ENCODE measurements at places on chromosomes 5 and 9.
A peak's percentile ranks its signal among the peaks of the same experiment; 100 is the strongest.

DNA sequence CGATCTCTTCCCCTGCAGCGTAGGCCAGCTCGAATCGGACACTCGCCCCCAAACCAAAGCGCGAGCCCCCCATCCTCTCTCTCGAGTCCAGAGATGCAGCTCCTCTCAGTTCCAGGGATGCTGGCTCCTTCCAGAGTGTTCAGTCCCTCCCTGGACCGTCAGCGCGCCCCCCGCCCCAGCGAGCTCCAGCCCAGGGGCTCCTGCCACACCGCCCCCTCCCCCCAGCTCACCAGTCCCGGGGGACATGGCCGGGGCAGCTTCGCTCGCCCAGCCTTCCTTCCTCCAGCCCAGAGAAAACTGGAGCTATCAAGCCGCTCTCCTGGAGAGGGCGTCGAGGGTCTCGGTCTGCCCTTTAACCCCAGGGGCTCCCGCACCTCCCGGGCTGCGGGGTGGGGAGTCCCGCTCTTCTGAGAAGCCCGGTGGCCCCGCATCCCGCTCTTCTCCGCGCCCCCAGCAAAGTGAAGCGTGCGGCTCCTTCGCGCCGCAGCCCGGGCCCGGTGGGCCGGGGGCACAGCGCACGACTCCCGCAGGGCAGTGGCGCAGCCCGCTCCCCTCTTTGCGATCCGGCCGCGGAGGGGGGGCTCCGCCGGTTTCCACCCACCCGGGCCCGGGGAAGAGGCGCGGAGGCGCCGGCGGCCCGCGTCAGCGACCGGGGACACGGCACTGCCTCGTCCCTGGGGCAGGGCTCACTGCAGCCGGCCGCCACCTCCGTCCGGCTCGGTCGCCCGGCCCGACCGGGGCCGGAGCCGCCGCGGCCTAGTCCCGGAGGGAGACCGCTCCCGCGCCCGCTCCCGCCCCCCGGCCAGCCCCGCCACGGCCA is 587 bp downstream of the MIER3 start:
- peaks cover 17% of the 10 kb centered on the region for H3K36me3 ChIP-seq
- H3K4me3 ChIP-seq, result peak overlapping the region; percentile 88
- DNase-seq, result peak; percentile 15
- peak overlapping the region; percentile 88 for H3K27ac ChIP-seq
- peaks cover 20% of the 10 kb centered on the region for H3K4me1 ChIP-seq

DNA sequence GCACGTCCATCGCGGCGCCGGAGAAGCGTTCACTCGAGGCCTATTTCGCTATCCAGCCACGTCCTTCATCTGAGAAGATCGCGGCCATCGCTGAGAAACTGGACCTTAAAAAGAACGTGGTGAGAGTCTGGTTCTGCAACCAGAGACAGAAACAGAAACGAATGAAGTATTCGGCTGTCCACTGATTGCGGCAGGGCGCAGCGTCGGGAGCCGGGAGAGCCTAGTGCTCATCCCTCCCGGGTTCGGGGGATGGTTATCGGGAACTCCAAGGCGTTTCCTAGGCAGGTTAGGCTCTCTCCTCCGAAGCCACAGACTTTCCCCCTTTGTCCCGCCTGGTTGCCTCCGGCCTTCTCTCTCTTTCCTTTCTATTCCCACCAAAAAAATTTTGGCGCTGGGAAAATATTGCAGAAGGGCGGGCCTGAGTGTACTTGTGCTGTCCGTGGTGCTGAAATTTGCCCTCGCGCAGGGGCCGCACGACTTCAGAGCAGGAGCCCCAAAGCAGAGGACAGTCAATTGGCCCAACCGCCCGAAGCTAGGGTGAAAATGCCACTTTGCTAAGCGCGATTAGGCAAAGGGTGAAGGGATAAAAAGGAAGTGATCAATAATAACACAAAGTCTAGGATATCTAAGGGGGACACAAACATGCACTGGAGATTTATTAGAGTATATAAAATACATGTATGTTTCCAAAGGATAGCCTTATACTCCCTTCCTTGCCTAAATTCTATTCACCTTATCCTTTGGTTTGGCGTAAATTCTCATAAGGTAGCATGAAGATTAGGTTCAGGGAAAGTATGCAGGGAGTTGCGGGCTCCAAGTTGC is 1.8 kb downstream of the POU4F3 start:
- H3K4me3 ChIP-seq, result no peak overlapping the region
- peaks cover 95% of the 10 kb centered on the region for H3K27me3 ChIP-seq
- DNase-seq, result peak; percentile 53

DNA sequence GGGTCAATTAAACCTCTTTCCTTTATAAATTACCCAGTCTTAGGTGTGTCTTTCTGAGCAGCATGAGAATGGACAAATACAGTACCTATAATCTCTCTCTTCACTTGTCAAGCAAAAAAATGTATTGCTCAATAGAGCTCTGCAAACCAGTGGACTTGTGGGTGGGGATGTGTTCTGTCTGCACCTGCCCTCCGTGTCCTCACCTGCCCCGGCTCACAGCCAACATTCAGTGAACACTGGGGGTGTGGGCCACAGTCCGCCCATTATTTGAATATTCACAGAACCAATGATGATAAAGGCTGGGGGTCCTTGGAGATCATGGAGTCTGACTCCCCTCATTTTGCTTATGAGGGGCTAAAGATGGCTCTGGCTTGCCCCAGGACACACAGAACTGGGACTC is 36.9 kb upstream of the MED27 start:
- no peak overlapping the region for H3K27ac ChIP-seq
- no peaks in the 10 kb centered on the region for H3K4me1 ChIP-seq
- peaks cover 14% of the 10 kb centered on the region for H3K27me3 ChIP-seq
- no peaks in the 10 kb centered on the region for H3K36me3 ChIP-seq
- no peak for DNase-seq

DNA sequence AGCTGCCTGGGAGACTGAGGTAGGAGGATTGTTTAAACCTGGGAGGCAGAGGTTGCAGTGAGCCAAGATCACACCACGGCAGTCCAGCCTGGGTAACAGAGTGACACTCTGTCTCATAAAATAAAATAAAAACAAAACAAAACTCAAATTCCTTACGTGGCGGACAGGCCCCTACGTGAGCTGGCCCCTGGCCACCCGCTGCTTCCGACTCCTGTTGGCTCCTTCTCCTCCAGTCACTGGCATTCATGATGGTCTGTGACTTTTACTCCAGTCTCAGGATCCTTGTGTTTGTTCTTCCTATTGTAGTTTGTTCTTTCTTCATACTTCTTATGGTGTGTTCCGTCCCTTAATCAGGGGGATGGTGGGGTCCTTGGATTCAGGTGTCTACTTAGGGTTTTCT is 28.5 kb upstream of the ZFR start:
- no peaks in the 10 kb centered on the region for H3K27me3 ChIP-seq
- H3K4me3 ChIP-seq, result no peak overlapping the region
- H3K4me1 ChIP-seq, result no peaks in the 10 kb centered on the region

GRCh38 chr5:81787474-81788242 is 36.8 kb upstream of the SSBP2 start:
- no peaks in the 10 kb centered on the region for H3K27me3 ChIP-seq
- no peaks in the 10 kb centered on the region for H3K36me3 ChIP-seq
- H3K4me3 ChIP-seq, result no peak overlapping the region
- H3K27ac ChIP-seq, result no peak overlapping the region
- no peak for DNase-seq

- H3K4me3 ChIP-seq, result no peak overlapping the region
- no peak overlapping the region for H3K27ac ChIP-seq
- no peaks in the 10 kb centered on the region for H3K4me1 ChIP-seq
- H3K36me3 ChIP-seq, result no peaks in the 10 kb centered on the region
- H3K27me3 ChIP-seq, result no peaks in the 10 kb centered on the region
These were observed 481.7 kb downstream of the TLE1 start for GRCh38 chr9:81207651-81208050.

DNA sequence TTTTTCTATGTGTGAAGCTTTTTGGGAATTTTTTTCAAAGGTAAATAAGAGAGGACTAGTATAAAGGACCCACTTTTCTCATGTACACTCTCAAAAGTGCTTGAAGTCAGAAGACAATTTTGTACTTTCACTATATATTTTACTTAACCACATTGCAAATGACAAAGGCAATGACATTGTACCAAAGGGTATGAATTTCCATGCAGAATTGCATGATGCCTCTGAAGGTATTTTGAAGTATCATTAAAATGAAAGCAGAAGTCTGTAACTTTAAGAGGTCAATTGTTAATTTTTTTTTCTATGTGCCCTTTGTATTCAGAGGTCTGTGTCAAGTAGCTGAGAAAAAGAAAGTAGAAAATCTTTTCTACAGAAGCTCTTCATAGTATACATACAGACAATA is 84.7 kb downstream of the ST8SIA4 start:
- H3K4me1 ChIP-seq, result peaks cover 19% of the 10 kb centered on the region
- no peak overlapping the region for H3K4me3 ChIP-seq
- no peaks in the 10 kb centered on the region for H3K27me3 ChIP-seq
- peak overlapping the region; percentile 59 for H3K27ac ChIP-seq
- DNase-seq, result no peak
- peaks cover 46% of the 10 kb centered on the region for H3K36me3 ChIP-seq

GRCh38 chr9:70411121-70411929 is 3.1 kb downstream of the KLF9 start:
- DNase-seq, result peak; percentile 36
- H3K4me1 ChIP-seq, result peaks cover 61% of the 10 kb centered on the region
- H3K4me3 ChIP-seq, result peak overlapping the region; percentile 96
- H3K36me3 ChIP-seq, result peaks cover 7% of the 10 kb centered on the region
- peak overlapping the region; percentile 98 for H3K27ac ChIP-seq

DNA sequence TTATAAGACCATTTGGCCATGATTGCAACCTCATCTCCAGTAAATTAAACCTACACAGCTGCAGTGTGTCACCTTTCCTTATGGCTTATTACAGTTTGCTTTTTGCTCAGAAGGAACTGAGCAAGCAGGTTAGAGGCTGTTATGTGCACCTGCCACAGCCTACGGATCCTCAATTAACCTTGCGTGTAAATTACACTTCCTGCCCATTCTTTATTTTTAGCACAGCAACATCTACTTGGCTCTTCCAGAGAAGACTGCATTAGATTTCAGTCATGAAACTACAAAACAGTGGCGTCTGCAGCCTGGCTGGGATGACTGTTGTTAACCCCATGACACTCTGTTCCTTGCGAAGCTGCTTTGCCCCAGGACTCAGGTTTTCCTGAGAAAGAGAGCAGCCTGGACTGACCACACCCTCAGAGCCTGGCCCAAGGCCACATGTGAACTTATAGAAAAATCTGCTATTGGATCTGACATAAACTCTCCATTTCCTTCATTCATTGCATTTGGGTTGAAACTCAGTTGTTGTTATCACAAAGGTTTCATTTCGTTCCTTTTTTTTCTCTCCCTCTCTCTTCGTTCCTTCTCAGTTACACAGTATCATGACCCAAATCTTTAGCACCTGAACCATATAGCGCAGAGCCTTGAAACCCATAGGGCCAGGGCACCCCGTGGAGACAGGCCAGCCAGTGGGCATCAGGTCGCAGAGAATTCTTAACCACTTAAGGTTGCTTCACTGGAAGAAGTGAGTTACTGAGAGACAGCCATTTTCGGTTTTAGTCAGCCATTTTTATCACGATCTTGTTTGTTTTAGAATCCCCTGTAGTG is 138.6 kb downstream of the PALM2AKAP2 start:
- peak overlapping the region; percentile 94 for H3K27ac ChIP-seq
- H3K4me3 ChIP-seq, result peak overlapping the region; percentile 39
- H3K27me3 ChIP-seq, result no peaks in the 10 kb centered on the region
- peaks cover 3% of the 10 kb centered on the region for H3K36me3 ChIP-seq

- peaks cover 23% of the 10 kb centered on the region for H3K4me1 ChIP-seq
- no peak for DNase-seq
- H3K4me3 ChIP-seq, result no peak overlapping the region
These were observed 6.8 kb downstream of the FBP2 start for GRCh38 chr9:94586814-94587213.

DNA sequence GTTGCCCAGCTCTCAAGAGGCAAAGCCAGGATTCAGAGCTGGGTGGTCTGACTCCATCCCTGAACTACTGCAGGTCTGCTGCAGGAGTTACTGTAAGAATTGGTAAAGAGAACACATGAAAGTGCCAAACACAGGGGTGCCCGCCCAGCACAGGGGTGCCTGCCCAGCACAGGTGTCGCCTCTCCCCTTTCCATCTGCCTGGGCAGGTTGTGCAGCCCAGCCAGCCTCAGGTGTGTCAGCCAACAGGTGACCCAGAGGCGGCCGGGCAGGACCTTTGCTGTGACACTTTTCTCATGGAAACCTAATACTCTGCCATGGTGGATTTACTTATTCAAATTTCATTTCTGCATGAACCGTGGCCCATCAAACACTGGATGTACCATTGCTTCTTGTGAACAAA is 289.7 kb upstream of the IRX4 start:
- H3K4me1 ChIP-seq, result no peaks in the 10 kb centered on the region
- H3K27me3 ChIP-seq, result peaks cover 4% of the 10 kb centered on the region
- no peak overlapping the region for H3K27ac ChIP-seq
- no peak for DNase-seq
- no peaks in the 10 kb centered on the region for H3K36me3 ChIP-seq

DNA sequence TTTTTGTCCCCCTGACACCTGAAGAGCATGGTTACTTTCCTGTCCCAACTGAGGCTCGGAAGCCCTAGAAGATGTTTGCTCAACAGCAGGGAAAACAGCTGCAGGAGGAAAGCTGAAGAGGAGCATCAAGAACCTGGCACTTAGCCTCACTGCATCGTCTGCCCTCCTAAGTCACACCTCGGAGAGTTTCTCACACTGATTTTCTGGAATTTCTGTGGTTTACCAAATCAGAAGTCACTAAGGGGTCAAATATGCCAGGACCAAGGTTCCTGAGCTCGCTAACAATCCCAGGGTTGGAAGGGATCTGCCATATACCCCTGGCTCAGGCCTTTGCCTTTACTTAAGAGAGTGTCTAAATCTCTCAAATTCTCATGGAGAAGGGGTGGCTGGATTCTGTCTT is 5.3 kb downstream of the IL12B start:
- H3K27ac ChIP-seq, result no peak overlapping the region
- DNase-seq, result no peak
- H3K4me1 ChIP-seq, result peaks cover 2% of the 10 kb centered on the region
- H3K4me3 ChIP-seq, result no peak overlapping the region

GRCh38 chr9:29290516-29290915 is 1717.2 kb upstream of the C9orf72 start:
- no peak for DNase-seq
- no peaks in the 10 kb centered on the region for H3K27me3 ChIP-seq
- no peak overlapping the region for H3K27ac ChIP-seq
- H3K36me3 ChIP-seq, result no peaks in the 10 kb centered on the region

- no peaks in the 10 kb centered on the region for H3K4me1 ChIP-seq
- H3K36me3 ChIP-seq, result no peaks in the 10 kb centered on the region
- no peak overlapping the region for H3K27ac ChIP-seq
- DNase-seq, result no peak
- no peaks in the 10 kb centered on the region for H3K27me3 ChIP-seq
These were observed 61.8 kb downstream of the SLC36A1 start for GRCh38 chr5:151509231-151509630.

DNA sequence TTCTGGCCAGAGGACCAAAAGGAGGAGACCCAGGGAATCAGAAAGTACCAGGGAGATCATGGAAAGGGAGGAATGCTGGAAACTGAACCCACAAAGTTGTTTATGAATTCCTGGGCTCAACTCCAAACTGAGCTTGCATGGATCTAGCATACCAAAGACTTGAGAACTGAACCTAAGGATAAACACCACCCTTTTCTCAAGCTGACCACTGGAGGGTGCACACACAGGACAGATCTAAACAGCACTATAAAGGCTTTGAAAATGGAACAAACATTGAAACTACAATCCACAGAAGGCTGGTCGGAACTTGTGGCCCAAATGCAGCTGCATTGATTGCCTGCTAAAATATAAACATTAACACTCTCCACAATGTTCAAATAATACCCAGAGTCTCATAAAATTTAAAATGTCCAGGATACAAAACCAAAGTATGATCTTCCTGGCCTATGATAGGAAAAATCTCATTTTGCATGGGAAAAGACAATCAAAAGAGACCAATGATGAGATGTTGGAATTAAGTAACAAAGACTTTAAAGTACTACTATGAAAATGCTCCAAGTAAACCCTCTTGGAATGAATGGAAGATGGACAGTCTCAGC is 15.6 kb upstream of the IRF1 start:
- H3K27me3 ChIP-seq, result peaks cover 30% of the 10 kb centered on the region
- no peaks in the 10 kb centered on the region for H3K36me3 ChIP-seq
- H3K27ac ChIP-seq, result no peak overlapping the region
- H3K4me3 ChIP-seq, result no peak overlapping the region
- peaks cover 9% of the 10 kb centered on the region for H3K4me1 ChIP-seq
- DNase-seq, result no peak

All from activated CD4-positive, alpha-beta T cell treated with anti-CD3 and anti-CD28 coated beads, Interleukin-2, amount 10 ng/mL, durations not matched to agents 7 days and 5 days (primary cell).